ENCODE measurements at places on chromosomes 5 and 9.

- no peak for DNase-seq
Measured at GRCh38 chr9:127393645-127394044, 3.3 kb upstream of the SLC2A8 start.

DNA sequence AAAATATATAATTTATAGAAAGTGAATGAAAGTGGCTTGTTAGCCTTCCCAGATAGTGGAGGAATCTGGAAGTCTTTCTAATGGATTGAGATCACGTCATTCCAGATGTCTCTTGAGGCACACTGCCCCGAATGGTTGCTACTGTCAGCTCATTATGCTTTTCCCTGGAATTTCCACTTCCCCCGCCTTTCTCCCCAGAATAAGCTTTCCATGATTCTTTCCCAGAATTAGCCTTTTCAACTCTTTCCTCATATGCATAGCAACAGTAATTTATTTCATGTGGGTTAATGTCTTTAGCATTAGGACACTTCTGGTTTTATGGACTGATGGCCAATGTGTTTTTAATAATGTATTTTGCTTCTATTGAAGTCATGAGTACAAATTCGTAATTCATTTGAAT lies 81.5 kb downstream of the PALM2AKAP2 start:
- no peak for DNase-seq

- no peak for DNase-seq
Measured at GRCh38 chr5:14109771-14110170, 33.4 kb upstream of the TRIO start.

DNA sequence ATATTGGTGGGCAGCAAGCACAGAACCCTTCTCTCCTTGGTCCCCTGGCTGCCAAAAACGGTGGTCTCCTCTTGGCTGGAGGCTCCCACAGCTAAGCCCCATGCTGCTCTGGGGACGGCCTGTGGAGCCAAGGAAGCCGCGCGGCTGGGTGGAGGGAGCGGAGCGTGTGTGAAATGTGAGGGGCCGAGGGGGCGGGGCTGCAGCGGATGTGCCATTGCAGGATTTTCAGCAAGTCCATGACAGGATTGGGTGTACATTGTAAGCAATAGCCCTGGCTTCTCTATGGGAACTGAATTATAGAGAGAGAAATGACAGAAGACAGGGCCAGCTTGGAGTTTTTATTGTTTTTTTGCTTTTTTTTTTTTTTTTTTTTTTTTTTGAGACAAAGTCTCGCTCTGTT lies 336.5 kb downstream of the DIRAS2 start:
- no peak for DNase-seq

GRCh38 chr5:161344234-161344633 lies 202.3 kb downstream of the GABRB2 start:
- no peak for DNase-seq

GRCh38 chr5:161400583-161400982 lies 145.9 kb downstream of the GABRB2 start:
- no peak for DNase-seq

DNA sequence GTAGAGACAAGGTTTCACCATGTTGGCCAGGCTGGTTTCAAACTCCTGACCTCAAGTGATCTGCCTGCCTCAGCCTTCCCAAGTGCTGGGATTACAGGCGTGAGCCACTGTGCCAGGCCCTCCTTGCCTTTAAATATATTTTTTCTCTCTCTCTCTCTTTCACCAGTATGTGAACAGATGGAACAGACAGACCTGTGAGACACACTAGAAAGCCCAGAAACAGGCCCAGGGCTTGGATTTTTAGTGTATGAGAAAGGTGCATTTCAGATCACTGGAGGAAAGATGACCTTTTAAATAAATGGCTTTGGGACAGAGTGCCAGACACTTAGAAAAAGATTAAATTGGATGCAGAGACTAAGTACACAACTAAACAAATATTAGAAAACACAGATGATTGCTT lies 3.1 kb downstream of the RASGEF1C start:
- DNase-seq: no peak

DNA sequence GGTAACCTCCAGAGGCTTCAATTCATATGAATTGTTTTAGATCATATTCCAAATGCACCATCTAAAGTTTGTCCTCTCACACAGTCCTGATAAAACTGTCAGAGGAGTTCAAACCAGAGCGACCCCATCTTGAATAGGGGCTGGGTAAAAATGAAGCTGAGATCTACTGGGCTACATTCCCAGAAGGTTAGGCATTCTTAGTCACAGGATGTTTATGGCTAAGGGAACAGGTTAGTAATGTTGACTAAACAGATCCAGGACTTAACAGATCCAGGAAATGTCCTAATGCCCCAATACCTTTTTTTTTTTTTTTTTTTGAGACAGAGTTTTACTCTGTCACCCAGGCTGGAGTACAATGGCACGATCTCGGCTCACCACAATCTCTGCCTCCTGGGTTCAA lies 192.6 kb upstream of the PRDM9 start:
- no peak for DNase-seq
